ENCODE measurements at places on chromosomes 1 and 21.

GRCh38 chr1:3297756-3298155, 156.7 kb upstream of the ARHGEF16 start:
- DNase-seq: no peak

DNA sequence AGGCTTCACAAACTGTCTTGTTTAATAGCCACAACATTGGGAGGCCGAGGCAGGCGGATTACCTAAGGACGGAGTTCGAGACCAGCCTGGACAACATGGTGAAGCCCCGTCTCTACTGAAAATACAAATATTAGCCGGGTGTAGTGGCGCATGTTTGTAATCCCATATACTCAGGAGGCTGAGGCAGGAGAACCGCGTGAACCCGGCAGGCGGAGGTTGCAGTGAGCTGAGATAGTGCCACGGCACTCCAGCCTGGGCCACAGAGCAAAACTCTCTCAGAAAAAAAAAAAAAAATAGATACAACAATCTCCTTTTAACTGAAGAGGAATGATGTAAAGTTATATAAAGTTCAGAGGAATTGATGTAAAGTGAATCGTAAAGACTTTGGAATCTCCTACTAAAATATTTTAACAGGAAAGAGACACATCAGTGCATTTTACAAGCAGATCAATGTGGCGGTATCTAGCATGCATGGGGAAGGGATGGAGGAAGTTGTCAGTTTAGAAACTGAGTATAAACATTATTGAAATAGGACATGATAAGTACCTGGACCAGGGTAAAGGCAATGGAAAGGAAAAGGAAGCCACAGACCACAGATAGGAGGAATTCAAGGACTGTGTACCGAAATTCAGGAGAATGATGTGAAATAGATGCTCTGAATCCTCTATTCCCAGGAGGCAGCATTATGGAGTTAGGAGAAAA, 41.5 kb downstream of the PTPRC start:
- DNase-seq: no peak

DNA sequence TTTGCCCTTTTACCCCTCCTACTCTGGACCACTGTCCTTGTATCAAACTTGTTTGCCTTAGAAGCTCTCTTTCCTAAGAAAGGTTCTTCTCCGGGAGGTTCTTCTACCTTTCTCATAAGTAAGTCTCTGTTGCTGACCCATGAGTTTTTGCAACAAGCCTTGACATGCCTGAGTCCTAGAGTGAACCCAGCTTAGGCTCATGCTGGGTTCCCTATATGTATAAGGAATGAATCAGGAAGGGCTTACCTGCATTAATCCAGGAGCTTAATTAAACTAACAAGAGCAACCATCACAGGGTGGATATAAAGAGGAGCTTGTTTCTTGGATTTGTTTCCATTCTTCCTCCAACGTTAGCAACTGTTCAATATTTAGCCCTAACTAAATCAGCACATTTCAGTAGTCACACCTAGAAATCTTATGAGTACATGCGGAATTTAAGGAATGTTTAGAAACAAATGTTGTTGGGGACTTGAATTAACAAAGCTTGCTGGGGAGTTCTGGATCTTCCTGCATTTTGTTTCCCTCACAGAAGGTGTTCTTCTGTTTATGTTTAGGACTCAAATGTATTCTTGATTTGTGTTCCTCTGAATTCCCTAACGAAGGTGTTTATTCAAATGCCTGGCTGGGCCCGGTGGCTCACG, 64.3 kb upstream of the RAB3GAP2 start:
- no peak for DNase-seq

DNA sequence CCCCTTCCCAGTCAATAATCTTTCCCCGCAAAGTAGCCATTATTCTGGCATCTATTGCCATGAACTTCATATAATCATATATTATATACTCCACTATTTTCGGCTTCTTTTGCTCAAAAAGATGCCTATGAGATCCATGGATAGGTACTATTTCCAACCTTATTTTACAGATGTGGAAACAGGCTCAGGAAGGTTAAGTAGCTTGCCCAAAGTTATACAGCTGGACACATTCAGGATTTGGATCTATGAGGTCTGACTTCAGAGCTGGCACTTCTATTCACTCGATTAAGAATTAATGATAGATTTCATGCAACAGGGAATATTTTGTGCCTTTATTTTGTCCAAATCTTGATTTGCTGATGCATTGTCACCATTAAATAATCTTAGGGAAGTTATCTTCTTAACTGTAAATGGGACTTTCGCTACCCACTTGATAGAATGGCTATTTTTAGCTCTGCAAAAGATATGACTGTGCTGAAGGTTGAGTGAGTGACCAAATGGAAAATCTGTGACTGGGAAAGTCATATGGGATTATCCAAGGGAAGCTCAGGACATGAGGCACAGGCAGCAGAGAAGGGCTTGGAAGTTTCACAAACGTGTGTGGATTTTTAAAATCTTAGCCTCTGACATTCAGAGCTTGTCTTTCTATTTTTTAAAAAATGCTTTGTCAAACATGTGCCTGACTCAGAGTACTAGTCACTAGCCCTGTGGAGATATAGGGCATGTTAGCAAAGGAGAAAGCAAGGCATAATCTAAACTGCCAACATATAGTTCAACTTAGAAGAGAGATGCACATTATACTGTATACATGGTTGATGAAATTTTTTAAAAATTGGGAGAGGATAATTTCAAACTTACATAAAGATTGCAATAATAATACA, 36.5 kb downstream of the GIPC2 start:
- DNase-seq: no peak
